ENCODE measurements at places on chromosomes 2 and 18. TPM values are rescaled to one million over a fixed set of nuclear protein-coding genes. Genes with fewer than 3 reads are reported as not detected.

Gene MARCHF7
- total RNA-seq: 92.0 TPM

Gene CUL3
- total RNA-seq: 72.6 TPM

Gene HOXD13
- 0.31 TPM for total RNA-seq

Gene ASAP2
- total RNA-seq: 12.1 TPM

Gene FLACC1
- total RNA-seq: 2.3 TPM

Gene OR6B2
- total RNA-seq: not detected

Gene ZAP70
- total RNA-seq: 3.2 TPM

Gene PIEZO2
- total RNA-seq: 47.2 TPM

Gene NMUR1
- total RNA-seq: 0.18 TPM

Gene MDH1B
- total RNA-seq: 0.40 TPM

Gene TNS1
- total RNA-seq: 68.1 TPM

DNA sequence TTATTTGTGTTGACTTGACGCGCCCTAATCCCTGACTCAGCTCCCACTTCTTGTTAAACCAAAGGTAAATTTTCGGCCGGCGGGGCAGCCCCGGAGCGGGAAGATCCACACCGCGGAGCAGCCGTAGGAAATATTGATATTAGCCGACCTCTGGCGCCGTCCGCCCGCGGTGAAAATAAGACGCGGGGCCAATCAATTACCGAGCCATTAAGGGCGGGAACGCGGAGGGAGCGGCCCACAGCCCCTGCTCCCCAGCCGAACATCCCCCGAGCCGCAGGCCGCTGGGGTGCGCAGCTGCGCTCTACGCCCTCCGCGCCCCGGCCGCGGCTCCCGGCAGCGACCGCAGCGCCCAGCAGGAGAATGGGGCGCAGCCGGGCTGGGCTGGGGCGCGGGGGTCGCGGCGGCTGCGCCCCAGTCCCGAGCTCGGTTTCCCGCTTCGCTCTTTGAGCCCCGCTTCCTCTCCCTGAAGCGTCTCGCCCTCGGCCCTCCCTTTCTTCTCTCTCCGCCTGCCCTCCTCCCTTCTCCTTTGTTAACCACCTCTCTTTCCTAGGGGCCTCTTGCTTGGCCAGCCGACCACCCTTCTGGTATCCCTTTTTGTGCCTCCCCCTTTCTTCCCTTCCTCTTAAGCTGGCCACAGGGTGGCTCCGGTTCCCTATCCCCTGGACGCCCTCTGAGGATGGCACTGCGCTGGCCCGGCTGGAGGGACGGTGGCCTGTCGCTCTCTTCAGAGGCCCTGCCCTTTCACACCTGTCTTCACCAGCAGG, 40.9 kb downstream of the CELF4 start:
- no peak for DNase-seq

DNA sequence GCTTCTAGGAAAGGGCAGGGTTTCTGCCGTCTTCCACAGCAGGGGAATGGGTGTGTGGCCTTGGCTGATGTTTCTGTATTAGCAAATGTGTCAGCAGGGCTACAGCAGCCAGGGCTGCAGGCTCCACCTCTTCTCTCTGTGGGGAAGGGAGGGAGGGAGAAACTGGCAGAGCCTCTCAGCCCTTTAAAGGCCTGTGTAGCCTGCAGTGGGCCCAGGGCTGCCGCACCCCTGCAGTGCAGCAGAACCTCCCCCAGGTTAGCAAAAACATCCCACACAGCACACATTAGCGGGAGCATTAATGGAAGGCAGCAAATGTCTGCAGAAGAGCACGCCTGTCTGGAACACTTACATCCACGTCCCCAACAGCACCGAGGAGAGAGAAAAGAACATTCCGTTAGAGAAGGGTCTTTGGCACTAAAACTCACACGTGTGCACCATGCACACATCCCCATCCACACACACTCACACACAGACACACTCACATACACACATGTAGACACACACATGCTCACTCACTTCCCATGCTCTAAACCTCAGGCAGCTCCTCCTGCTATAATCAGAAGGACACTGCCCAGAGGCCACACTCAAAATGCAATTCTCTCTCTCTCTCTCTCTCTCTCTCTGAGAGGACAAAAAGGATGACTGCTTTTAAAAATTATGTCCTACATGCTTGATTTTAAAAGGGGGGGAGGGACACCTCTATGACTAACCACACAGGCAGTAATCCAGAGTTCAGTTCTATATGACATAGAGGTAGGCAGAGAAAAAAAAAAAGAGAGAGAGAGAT, 24.1 kb downstream of the MRPL35 start:
- peak; percentile 90 for DNase-seq

- no peak for DNase-seq
Measured at GRCh38 chr2:128644718-128645256, 326.1 kb upstream of the HS6ST1 start.

GRCh38 chr2:88469202-88470114, 17.0 kb upstream of the FOXI3 start:
- no peak for DNase-seq

DNA sequence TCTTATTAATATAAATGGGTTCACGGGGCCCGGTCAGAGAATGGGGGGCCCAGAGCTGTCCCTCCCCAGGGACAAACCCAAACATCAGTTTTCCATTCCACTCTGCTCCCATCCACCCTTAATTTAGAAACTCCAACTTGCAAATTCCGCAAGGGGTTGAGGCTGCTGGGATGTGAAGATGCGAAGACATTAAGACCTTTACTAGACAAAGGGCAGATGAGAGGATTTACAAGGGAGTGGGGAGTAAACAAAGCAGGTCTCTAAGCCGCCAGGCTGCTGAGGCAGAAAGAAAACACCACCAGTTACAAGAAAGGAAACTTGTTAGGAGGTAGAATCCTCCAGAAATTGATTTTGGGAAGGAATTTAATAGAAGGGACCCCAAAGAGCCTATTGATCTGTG, 33.1 kb downstream of the MARCO start:
- DNase-seq: no peak

DNA sequence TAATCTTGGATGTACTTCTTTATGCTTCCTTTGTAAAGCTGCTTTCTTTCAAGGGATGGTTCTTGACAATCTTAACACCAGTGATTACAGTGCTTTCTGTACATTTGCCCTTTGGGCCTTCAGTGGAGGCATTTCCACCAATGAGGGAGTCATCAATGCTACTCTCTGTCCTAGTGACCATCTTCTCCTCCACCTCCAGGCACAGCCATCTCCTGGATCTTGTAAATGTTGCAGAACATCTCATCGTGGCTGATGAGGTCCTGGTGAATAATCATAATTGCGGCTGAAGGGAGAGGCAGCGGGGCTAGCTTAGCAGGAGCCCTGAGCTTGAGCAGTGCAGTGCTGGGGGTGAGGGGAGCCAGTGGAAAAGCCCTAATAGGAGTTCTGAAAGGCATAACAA, 32.5 kb downstream of the IDH1 start:
- DNase-seq: no peak

GRCh38 chr2:232421189-232421785, 14.6 kb downstream of the ALPG start:
- DNase-seq: no peak

GRCh38 chr2:30716123-30716900, 90.9 kb downstream of the CAPN13 start:
- DNase-seq: no peak

GRCh38 chr18:39460136-39460535, 1894.5 kb upstream of the CELF4 start:
- no peak for DNase-seq

- DNase-seq: no peak
Measured at GRCh38 chr2:190431907-190432306, 23.8 kb downstream of the MFSD6 start.

GRCh38 chr2:32712870-32713269, 85.0 kb downstream of the TTC27 start:
- peak; percentile 54 for DNase-seq

GRCh38 chr2:228056293-228057097, 125.0 kb downstream of the SPHKAP start:
- DNase-seq: peak; percentile 54

DNA sequence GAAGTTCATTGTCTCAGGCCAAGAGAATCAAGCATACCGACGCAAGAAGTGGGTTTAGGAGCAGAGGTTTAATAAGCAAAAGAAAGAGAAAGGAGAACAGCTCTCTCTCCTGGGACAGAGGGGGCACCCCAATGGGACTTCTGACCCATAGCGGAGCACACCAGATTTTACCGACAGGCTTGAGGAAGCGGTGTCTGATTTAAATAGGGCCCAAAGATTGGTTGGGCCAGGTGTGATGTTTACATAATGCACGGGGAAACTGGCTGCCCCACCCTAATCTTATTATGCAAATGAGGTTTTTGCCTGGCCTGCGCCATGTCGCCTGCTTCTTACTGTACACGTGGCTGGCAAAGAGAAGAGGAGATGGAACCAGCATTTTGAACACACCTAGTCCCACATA, 106.2 kb downstream of the MREG start:
- no peak for DNase-seq

DNA sequence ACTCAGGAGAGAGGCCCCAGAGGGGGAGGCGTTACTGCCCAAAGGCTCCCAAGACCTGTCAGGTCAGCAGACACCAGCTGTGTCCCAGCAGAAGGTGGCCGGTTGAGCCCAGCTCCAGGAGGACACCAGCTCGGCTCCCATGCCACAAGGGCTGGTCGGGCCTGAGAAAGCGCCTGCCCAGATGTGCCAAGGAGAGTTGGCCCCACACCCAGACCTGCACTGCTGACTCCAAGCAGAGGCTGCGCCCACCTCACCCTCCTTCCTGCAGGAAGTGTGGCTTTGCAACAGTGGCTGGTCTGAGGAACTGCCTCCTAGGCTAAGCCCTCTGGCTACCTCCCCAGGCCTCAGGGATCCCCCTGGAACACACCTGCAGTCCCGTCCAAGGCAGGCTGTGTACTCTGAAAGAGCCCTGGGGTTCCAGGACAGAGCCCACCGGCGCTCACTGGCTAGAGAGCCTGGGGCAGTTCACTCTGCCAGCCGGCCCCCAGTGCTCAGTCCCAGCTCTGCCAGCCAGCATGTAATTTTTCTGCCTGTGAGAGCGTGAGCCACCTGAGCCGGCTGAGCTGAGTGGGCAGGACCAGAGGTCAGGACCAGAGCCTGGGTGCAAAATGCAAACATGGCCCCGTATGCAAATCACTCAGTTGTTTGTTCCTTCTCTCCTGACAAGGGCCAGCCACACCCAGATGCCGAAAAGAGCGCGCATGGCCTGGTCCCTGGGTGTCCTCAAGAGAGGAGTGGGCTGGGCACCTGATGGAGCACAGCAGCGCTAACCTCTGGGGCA, 36.9 kb upstream of the PTMA start:
- DNase-seq: no peak

DNA sequence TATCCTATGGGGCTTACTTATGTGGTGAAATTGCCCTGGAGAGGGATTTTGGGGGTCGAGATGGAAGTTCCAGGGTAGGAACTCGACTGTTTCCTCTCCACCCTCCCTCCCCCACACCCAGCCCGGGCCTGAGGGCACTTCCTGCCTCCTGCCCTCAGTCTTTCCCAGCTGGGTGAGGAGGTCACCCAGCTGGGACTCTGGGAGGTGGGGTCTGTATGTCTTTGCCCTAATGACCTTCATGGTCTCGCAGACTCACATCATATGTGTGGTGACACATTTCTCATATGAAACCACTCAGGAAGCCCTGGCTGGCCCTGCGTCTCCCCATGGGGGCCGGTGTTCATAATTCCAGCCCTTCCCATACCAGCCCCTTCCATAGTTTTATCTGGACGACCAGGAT, 12.4 kb downstream of the ATOH8 start:
- no peak for DNase-seq

GRCh38 chr2:80190166-80190565, 114.4 kb downstream of the LRRTM1 start:
- no peak for DNase-seq

- DNase-seq: peak; percentile 97
Measured at GRCh38 chr2:133484106-133484505, 84.2 kb downstream of the NCKAP5 start.

DNA sequence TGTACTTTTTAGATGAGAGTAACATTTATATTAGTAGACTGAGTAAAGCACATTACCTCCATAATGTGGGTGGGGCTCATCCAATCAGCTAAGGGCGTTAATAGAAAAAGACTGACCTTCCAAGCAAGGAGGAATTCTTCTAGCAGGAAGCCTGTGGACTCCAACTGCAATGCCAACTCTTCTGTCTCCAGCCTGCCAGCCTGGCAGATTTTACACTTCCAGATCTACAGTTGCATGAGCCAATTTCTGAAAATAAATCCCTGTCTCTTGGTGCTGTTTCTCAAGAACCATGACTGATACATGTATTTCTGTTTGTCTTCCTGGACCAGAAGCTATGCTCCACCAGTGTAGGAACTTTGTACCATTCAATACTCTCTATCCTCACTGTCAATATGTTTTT, 69.0 kb upstream of the LMAN1 start:
- no peak for DNase-seq

DNA sequence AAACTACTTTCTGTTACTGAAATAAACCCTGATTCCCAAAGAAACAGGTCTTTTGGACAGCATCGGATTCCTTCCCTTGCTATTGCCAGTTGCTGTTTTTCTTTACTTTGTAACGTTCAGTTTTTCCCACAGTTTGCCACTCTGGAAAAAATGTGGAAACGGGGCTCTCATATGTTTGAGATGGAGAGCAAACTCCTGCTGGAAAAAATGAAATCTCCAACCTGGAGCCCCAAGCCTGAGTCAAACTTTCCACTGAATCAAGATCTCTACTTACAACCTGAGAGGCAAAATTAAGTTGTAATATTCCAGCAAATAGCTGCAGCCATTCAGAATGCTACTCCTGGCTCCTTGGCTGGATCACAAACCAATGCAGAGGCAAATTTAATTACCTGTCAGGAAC, 270.7 kb downstream of the SRBD1 start:
- DNase-seq: peak; percentile 88

DNA sequence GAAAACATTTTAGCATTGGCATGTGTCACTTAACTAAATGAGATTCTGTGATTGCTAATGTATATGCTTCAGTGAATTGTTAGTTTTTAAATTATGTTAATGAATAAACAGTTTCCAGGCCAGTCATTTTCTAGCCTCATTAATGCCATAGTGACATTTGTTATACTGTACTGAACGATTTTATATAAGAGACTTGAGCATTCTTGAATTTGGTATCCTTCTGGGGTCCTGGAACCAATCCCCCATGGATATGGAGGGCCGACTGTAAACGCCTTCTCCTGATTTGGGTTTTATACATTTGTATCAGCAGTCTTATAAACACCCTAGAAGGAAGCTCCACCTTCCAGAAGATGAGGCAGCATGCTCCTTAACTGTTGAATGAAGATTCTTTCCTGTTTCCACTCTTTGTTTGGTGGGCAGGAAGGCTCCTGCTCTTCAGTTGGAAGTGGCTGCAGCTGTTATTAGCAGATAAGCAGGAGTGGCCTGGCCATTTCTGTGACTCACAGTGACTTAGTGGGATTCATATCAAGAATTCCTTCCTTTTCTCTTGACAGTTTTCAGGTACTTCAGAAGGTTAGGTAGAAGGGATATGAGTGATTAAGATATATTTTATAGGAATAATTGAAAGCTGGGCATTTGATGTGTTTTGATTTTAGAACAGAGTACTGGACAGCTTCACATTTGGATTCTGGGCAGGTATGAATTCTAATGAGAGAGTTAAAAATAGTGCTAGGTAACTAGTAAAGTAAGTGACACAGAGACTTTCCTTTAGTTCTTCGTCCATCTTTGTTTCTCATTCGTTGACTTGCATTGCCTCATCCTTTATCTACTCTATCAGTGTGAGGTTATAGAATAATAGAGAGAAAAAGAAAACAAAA, 124.9 kb downstream of the PLCL1 start:
- no peak for DNase-seq

- DNase-seq: peak; percentile 55
Measured at GRCh38 chr2:210195101-210195852, 24.1 kb upstream of the KANSL1L start.

Data from muscle of leg (tissue), 16 donors.